ENCODE measurements at places on chromosomes 3 and 15.

- no peak for DNase-seq
These were observed 440.5 kb downstream of the SHQ1 start for GRCh38 chr3:72407766-72408165.

DNA sequence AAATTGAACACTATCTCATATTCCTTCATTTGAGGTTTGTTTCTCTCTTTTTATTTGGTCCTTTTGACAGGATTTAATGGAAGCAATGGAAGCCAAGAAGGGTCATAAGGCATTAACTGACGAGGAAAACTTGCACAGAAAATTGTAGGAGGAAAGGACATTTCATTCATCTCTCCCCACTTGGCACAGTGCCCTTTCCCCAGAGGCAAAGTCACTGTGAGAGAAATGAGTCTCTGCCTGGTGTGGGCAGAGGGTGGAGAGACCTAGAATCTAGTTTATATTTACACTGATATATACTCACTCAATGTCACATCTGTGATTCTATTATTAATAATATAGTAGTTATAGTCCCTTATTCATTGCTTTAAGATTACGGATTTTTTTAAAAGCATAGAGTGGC is 324.6 kb upstream of the IL12A start:
- DNase-seq = no peak

- DNase-seq = no peak
These were observed 16.0 kb upstream of the LRRK1 start for GRCh38 chr15:100903168-100903554.

DNA sequence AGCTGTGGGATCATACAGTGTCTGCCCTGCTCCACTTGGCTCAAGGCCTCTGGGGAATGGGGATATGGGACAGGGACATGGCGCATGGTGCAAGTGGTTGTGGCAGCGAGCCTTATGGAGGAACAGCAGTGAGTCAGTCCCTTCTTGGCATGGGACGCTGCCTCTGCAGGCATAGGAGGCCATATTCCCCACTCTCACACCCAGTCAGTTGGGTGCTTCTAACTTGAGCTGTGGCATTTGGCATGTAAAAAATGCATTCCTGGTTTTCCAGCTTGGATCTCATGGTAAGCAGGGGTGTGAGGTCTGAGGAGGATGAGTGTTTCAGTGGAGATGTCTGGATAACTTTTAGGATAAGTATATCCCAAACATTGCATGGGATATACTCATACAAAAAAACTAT is 31.6 kb upstream of the UBE2Q2 start:
- DNase-seq = no peak
